ENCODE measurements at places on chromosomes 6 and 20. TPM values are rescaled to one million over a fixed set of nuclear protein-coding genes. Genes with fewer than 3 reads are reported as not detected.

Gene OR2J3
- not detected for polyA plus RNA-seq

Gene GRM1
- polyA plus RNA-seq: 0.03 TPM

Gene VGLL2
- not detected for polyA plus RNA-seq

Gene STK35
- polyA plus RNA-seq: 10.2 TPM

Gene POLH
- polyA plus RNA-seq: 8.8 TPM

Gene ASIP
- polyA plus RNA-seq: not detected

Gene LRRN4
- polyA plus RNA-seq: not detected

Gene MYB
- 0.10 TPM for polyA plus RNA-seq

Gene SIGLEC1
- polyA plus RNA-seq: not detected

Gene ADGRB3
- not detected for polyA plus RNA-seq

Gene NKX2-4
- polyA plus RNA-seq: not detected

Gene ATP9A
- polyA plus RNA-seq: 18.5 TPM

Gene SLC25A27
- polyA plus RNA-seq: 1.6 TPM

Gene LAMA5
- 27.2 TPM for polyA plus RNA-seq

Gene ZSWIM3
- polyA plus RNA-seq: 4.5 TPM

Gene MEP1A
- not detected for polyA plus RNA-seq

Gene PHACTR1
- polyA plus RNA-seq: 2.4 TPM

Gene KCNK15
- 0.05 TPM for polyA plus RNA-seq

Gene RAMACL
- 0.25 TPM for polyA plus RNA-seq

Gene CPNE5
- polyA plus RNA-seq: 49.4 TPM

Gene PBX2
- polyA plus RNA-seq: 75.5 TPM

Gene RIPOR3
- not detected for polyA plus RNA-seq

Gene OLIG3
- polyA plus RNA-seq: not detected

Gene TMEM217
- polyA plus RNA-seq: 15.8 TPM

Gene LY6G6D
- polyA plus RNA-seq: not detected

Gene PTCHD4
- 1.3 TPM for polyA plus RNA-seq

Gene FLOT1
- polyA plus RNA-seq: 146 TPM

Gene MICA
- 101 TPM for polyA plus RNA-seq

Gene IPCEF1
- polyA plus RNA-seq: not detected

Gene OR2H2
- not detected for polyA plus RNA-seq

Gene CLVS2
- not detected for polyA plus RNA-seq

Gene SLC35F1
- not detected for polyA plus RNA-seq

Gene RRBP1
- polyA plus RNA-seq: 40.3 TPM

Gene SEL1L2
- polyA plus RNA-seq: not detected

Gene SRMS
- not detected for polyA plus RNA-seq

Gene ADGRG6
- 166 TPM for polyA plus RNA-seq

Gene PROCR
- 376 TPM for polyA plus RNA-seq

Gene KIAA0408
- not detected for polyA plus RNA-seq

Gene SPACA1
- not detected for polyA plus RNA-seq

Gene DEFB132
- polyA plus RNA-seq: not detected

Gene MAP3K7
- polyA plus RNA-seq: 12.5 TPM

Gene PCIF1
- polyA plus RNA-seq: 26.4 TPM

Gene OTOR
- not detected for polyA plus RNA-seq

Gene FOXP4
- 5.6 TPM for polyA plus RNA-seq

Gene PAK5
- not detected for polyA plus RNA-seq

Gene MUC21
- not detected for polyA plus RNA-seq

Gene KIAA1755
- 0.37 TPM for polyA plus RNA-seq

Gene FAM217A
- not detected for polyA plus RNA-seq

Gene LST1
- 1.8 TPM for polyA plus RNA-seq

Gene TREM2
- not detected for polyA plus RNA-seq

Gene SLC22A7
- polyA plus RNA-seq: not detected

Gene HLA-DQB1
- polyA plus RNA-seq: not detected

Gene AHI1
- 4.2 TPM for polyA plus RNA-seq

Gene GSTA3
- polyA plus RNA-seq: not detected

All from endothelial cell of umbilical vein (primary cell).